ENCODE measurements at places on chromosomes 16 and 17.

GRCh38 chr16:4293822-4294457, 21.1 kb upstream of the TFAP4 start:
- peak; percentile 67 for DNase-seq

GRCh38 chr16:68538880-68539701, at the start of gene ZFP90:
Gene ZFP90 (plus strand): TSS chr16:68539291. CDS start chr16:68539793, 502 bp downstream.
- peak; percentile 93 for DNase-seq

DNA sequence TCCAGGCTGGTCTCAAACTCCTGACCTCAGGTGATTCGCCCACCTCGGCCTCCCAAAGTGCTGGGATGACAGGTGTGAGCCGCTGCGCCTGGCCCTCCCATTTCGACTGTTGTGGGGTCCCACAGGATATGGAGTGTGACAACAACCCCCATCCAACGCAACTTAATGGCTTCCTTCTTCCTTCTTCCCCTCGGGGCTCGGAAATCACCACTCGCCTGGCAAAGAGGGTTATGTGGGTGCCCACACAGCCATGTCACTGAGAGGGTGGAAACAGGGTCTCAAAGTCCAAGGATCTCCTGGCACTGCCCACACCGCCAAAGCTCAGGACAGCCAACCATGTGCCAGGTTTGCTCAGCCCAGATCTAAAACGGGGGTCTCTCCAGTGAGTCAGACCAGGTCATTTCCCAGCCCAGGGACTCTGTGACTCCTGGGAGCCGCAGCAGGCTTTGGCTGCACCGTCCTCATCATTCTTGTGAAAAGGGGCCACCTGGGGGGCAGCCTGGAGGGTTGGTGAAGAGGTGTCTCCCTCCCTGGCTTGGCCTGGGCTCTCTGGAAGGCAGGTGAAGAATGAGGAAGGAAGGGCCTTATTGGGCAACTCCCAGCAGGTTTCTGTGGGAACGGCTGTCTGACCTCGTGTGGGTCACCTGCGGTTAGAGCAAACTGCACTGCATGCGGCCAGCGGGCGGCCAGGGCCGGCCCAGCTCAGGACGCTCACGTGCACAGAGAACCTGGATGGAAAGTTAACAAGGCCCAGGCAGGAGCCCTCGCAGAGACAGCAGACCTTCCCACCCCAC, 25.3 kb upstream of the LITAF start:
- no peak for DNase-seq

DNA sequence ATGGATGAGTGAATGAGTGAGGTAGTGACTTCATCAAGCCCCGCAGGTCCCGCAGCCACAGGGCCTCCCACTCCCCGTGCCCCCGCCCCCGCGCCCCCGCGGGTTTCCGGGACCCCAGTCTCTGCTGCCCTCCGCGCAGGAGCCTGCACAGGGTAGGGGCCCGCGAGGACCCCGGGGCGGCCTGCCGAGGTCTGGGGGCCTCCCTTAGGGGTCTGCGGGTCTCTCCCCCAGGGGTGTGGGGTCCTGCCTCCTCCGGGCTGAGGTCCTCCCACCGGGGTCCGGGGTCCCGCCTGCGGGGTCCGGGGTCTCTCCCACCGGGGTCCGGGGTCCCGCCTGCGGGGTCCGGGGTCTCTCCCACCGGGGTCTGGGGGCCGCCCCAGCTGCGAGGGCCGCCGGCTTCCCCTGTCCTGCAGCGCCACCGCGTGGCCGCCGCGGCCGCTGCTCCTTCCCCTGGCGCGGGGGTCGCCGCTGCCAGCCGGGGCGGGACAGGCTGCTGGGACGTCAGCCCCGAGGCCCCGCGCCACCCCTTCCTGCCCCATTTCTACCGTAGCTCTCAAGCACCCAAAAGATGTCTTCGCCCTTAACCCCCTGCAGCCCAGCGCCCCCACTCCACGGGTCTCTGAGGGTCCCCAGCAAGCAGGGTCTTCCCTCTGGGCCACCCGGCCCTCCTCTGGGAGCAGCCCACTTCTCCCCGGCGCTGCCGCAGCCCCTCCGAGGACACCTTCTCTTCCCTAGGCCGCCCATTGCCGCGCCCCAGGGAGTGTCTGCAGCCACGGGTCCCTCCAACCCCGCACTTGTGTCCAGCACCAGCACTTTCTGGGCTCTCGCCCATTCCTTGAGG, 10.4 kb upstream of the CHMP6 start:
- DNase-seq, result peak; percentile 70

DNA sequence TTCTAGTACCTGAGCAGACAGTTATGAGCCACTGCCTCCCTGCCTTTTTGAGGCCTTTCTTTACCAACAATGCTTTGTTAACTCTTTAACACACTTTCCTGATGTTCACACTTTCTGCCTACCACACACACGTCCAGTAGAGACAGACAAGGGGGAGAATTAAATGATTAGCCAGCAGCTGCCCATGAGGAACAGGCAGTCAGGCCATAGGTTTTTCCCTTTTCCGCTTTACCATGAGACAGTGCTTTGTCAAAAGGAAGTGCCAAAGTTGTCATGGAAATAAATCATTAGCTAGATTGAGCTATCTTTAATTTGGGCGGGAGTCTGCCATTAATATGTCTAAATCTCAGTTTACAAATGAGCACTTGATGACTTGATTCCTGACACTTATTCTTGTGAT, 102.1 kb downstream of the PITPNC1 start:
- DNase-seq, result no peak

- DNase-seq, result no peak
These were observed 27.0 kb downstream of the MYO1D start for GRCh38 chr17:32849879-32850278.
